ENCODE measurements at places on chromosomes 11 and 22.

DNA sequence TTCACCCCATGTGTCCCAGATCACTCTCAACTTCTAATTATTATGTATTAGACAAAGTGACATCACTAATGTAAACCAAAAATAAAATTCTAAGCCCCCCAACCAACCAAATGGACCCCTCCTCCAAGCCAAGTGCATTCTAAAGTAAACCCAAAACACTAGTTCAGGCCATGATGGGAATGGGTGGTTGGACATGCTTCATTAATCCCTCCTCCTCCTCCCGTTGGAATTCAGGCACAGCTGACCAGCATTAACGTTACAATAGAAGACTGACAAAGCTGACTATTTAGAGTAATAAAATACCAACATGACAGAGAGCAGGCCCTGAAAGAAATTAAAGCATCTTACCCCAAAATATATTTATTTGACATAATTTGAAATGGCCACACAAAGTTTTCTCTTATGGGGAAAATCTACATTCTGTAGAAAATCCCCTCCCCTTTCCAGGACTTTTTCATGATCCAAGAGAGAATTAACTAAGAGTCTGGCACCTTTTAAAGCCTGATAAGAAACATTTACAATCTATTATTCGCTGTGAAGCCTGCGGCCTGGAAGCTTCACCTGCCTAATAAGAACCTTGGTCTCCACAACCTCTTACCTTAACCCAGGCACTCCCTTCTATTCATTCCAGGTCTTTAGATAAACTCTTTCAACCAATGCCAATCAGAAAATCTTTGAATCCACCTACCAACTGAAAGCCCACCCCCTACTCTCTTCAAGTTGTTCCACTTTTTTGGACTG lies 948.5 kb upstream of the CCDC90B start:
- no peak for DNase-seq

GRCh38 chr11:47052165-47052564 lies 115.6 kb downstream of the CSTPP1 start:
- no peak for DNase-seq

DNA sequence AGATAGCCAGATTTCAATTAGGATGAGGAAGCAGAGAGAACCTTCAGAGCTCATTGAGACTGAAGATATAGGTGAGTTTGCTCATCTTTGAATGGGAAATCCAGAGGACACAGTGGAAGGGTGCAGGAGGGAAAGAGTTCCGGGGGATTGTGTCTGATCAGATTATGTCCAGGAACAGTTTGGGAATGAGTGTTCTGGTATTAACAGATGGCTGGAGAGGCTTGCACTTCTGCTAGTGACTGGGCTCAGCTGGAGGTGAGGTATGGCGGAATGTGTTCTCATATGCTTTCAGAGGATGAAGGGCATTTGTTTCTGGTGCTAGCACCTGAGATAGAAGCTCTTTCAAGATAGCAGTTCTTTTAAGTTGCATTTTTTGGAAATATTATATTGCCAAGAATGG lies 27.6 kb downstream of the ALKBH3 start:
- DNase-seq, result no peak

GRCh38 chr11:61833471-61833870 lies 5.4 kb downstream of the FADS2 start:
- DNase-seq, result no peak

DNA sequence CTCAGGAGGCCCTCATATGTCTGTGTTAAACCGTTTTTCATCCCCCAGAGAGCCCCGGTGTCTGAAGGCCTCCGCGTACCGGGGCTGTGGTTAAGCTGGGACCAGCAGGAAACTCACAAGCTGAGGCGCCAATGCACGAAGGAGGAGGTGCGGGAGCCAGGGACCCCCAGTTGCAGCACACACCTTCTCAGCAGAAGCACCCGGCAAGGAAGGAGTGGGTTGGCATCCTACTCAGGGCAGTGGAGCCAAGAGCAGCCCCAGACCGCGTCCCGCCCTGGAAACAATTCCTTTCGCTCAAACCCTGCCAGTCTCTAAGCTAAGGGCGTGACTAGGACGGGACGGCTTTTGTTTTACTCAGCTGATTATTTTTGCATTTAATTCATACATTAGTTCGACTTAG lies 726.9 kb downstream of the BRD1 start:
- DNase-seq, result no peak

DNA sequence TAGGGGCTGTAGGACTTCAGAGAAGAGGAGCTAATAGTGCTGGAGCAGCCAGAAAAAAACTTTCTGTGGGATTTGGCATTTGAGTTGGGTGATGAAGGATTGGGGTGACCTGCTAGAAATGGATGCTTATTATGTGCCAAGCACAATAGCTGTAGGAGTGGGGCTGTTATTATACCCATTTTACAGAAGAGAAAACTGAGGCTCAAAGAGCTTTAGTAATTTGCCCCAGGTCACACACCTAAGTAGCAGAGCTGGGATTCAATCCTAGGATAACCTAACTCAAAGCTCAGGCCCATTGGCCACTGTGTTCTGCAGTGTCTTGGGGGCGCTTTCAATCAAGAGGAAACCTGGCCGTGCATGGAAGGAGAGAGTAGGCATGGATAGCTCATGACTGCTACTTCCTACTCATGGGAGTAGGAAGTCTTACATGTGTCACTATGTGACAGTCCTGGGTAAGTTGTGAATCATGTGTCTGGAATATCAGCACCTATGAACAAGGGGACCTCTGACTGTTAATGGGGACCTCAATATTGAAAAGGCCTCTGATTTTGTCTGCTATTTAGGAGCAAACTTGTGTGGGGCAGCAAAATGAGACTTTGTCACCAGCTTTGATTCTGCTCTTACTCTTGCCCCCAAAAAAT lies 6.1 kb upstream of the ELF5 start:
- no peak for DNase-seq

- DNase-seq, result no peak
Measured at GRCh38 chr11:100546714-100547113, 140.4 kb upstream of the ARHGAP42 start.

- DNase-seq, result no peak
Measured at GRCh38 chr22:37259540-37260029, 15.5 kb upstream of the RAC2 start.

DNA sequence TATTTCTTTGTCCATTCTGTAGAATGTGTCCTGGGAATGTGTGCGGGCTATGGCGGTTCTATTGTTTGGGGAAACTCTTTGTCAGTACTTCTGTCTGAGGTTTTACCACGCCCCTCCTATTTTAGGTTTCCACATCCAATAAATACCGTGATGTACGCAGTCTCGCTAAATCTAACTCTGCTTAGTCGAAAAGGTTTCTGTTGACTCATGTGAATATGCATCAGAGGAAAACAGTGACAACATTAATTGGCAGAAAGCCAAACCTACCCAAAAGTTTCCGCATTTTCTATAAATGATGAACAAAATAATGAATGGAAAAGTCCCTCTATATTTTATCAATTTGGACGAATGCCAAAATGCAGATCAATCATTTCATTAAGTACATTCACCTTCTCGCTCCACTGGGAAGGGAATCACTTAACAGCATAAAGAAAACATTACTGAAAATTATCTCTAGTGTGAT lies 143.4 kb downstream of the MAML2 start:
- DNase-seq, result no peak

GRCh38 chr11:10975287-10975721 lies 117.5 kb upstream of the ZBED5 start:
- no peak for DNase-seq

DNA sequence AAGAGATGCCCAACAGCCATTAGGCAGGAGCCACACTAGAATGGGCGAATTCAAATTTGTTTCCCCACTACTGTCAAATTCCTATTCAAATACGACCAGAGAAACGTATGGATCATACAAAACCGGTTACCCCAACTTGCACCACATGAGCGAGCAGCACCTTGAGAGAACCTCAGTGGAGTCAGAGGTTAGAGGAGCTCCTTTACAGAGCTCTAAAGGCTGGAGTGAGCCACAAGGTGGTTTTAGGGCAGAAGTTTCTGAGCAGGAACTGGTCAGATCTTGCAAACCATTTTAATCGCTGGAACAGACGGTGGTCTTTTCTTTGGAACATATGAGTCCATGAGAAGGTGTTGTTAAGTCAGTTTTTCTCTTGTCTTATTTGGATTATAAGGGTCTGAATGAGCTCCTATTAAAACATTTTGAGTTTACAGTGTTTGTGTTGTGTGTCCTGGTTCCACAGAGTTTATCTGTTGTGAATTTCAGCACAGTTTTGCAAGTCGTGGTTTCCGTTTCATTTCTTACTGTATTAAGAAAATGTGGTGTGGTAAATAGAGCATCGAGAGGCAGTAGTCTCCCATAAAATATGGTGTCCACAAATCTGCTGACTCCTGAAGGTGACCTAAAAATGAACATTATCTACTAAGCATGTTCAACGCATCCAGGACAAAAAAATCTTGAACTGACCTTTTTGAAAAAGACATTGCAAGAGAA lies 471.7 kb downstream of the NTM start:
- DNase-seq, result no peak

DNA sequence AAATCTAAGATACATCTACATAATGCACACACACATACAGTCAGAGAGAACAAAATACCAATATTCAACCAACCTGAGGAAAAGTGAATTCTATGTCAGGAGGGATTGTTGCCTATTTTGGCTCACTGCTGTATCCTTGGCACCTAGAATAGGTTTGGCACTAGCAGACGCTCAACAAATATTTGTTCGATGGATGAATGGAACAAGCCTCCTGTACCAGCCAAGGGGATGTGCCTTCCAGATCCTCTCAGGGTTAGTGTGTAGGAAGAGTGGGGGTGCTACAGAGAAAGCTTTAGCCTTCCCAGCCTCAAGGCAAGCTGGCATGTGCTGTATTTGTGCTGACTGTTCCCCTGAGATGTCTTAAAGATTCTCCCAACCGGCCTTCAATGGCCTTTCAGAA lies 23.3 kb upstream of the POU2AF1 start:
- no peak for DNase-seq

DNA sequence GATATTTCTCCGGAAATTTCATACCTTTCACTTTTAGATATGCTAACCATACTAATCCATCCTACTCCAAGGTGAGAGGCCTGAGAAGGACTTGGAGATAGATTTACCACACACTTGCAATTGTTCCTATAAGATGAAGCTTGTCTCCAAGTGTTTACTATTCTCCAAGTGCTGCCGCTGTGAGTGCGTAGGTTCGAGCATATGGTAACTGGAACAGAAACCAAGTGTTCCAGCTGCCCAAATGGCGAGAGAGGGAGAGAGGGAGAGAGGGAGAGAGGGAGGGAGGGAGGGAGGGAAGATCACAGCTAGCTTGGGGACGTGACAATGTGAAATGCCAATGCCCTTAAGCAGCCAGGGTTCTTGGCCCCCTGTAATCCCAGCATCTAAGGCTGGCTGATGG lies 21.5 kb downstream of the ASCC2 start:
- no peak for DNase-seq

DNA sequence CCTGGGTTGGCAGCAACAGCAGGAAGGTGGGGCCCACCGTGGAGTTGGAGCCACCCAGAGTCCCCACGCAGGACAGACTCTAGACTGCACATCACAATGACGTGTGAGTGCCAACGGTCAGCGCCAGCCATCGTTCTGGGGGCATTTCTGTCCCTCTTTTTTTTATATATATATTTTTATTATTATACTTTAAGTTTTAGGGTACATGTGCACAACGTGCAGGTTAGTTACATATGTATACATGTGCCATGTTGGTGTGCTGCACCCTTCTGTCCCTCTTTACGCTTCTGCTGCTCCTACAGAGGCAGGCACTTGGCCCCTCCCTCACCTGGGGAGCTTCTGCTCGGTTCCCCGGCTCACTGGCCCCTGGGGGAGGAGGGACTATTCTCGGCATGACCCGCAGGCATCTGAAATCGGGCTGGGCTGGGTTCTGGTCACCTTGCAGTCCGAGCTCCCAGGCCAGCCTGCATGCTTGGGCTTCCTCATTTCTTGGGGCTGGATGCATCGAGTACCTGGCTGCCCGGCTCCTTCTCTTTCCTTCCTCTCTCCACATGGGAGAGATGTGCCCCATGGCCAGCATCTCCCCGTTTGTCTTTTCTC lies 787.4 kb downstream of the TBC1D22A start:
- no peak for DNase-seq

DNA sequence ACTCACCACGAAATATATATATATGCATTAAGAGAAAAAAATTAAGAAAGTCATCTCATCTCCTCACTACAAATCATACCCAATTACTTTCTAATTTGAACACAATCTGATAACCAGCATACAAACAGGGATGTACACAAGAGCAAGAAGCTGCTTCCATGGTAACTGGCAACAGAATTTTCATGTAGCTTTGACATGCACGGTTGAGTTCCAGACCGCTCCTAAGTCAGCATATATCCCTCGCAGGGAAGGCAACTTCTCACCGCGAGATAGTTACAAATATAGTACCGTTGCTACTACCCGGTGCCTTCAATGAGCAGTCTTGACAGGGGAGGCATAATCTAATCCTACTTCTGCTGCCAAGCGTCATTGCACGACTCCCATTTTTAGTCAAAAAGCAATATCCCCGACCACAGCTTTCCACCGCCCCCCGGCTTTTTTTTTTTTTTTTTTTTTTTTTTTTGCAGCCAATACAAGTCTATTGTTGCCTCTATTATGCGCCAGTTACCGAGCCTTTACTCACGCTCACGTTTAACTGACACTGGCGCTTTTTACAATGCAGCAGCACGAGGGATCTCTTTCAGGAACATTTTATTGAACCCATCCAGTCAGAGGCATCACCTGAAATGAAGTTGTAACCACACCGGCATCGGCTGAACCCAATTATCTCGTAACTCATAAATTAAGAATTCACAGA lies 2.2 kb downstream of the CADM1 start:
- DNase-seq, result no peak
